ENCODE measurements at places on chromosomes 6 and 20.

DNA sequence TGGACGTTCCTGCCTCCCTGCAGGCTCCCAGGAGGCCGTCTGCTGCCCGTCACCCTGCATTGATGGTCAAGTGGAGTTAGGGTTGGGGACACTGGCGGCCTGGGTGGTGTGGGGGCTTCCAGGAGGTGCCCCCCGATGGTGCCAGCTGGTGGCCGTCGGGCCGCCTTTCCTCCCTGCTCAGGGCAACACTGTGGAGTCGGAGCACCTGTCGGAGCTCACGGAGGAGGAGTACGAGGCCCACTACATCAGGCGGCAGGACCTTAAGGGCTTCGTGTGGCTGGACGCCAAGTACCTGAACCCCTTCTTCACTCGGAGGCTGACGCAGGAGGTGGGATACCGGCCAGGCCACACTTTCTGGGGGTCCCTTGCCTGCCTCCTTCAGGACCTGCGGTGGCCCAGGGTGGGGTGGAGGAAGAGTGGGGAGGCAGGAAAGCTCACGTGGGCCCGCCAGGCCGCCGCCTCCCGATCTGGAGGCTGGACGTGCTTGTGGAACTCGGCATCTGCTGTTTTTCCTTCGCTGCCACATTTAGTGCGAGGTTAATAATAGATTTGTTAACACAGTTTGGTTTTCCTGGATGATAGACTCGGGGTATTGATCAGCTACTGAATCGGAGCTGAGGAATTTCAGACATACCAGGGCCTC is 28.6 kb downstream of the SPATA2 start:
- no peak for DNase-seq

GRCh38 chr20:22687676-22688349 is 103.4 kb upstream of the FOXA2 start:
- DNase-seq = no peak

GRCh38 chr6:7121700-7122241 is 14.0 kb downstream of the RREB1 start:
- no peak for DNase-seq

DNA sequence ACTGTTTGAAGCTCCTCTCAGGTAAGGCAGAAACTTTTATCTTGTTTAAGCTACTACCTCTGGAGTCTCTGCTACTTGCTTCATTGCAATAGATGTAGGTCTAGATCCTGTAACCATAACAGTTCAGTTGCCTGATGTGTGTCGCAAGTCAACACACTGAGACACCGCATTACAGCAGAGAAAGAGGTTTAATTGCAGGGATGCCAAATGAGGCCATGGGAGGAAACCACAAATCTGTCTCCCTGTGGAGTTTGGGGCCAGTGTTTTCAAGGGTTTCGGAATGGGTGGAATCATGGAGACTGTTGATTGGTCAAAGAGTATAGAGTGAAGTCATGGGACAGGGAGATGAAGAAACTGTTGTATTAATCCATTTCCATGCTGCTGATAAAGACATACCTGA is 57.1 kb upstream of the RBM24 start:
- no peak for DNase-seq

- no peak for DNase-seq
Observed at GRCh38 chr6:113187661-113188060, 669.5 kb upstream of the MARCKS start.

DNA sequence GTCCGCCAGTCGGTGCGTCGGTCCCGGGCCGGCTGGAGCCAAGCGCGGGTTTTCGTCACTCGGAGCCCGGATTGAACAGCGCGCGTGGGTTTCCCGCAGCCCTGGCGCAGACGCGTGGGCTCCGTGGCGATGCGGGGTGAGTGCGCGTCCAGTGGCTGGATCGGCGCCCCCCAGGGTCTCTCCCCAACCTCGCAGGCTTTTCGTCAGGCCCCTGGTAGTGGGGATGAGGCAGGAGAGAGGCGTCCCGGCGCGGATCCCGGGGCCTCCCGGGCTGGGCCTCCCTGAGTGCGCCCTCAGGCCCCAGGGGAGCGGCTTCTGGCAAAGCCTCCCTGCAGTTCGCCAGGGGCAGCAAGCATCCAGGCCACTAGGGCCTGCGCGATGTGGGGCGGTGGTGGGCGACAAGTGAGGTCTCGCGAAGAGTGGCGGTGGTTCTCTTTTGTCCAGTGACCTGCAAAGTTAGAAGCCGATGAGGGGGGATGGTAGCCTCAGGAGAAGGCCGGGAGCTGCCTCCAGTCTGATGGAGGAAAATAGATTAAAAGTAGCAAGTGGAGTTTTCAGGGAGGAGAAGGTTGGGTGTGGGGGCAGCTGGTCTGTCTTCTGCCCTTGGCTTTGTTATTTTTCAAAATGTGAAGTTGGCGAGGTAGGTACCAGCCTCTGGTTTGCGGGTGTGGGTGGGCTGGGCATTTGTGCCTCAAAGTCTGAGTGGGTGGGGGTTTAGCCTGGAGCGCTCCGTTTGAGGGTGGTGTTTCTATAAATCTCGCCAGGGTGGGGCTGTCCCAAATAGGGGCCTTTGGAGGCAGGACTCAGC is 1.6 kb downstream of the TOX2 start:
- no peak for DNase-seq

DNA sequence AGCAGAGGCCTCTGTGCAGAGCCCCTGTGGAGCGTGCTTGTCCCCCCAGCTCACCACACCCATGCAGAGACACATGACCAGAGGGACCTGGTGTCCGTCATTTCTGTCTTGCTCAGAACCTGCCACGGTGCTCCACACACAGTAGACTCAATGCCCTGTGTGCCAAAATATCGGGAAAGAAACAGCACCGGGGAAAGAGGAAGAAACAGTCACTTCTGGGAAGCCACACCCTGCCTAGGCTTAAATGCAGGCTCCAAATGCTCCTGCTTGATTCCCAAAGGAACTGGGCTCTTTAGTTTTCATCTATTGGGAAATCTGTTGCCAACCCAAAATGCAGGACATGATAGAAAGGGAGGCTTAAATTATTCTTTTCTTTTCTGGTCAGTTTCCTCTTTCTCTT is 503.9 kb downstream of the CD83 start:
- no peak for DNase-seq

DNA sequence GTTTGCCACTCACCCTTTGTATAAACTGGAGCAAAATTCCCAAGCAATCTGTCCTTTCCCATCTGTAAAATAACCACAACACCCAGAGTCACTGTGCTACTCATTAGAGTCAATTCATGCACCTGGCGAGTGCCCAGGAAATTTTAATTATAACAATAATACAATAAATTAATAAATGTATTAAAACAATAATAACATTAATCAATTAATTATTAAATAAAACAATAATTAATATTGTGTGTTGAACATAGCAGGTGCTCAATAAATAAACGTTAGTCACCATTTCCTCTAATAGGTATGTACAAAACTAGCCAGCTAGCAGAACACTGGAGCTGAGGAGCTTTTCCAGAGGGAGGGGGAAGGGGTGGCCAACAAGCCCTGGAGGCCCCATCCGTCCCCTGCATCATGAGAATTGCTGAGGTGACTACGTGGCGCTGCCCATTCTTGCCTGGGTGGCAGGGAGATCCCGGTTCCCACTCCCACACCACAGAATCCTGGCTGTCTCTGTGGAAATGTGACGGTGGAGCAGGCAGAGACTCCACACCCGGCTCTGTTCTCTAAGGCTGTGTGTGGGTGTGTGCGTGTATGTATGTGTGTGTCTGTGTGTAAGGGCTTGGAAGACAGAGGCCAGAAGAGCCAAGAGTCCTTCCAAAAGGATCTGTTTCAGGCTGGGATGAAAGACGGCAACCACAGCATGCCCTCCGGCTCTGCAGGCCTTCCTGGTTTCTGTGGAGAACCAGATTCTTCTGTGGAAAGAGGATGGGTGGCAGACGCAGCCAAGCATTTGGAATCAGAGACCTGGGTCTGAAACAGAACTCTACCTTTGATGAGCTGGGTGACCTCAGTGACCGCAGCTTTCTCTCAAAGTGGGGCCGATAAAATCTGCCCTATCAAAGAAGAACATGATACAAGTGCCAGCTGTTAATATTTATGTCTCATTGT is 18.8 kb upstream of the EZR start:
- no peak for DNase-seq

DNA sequence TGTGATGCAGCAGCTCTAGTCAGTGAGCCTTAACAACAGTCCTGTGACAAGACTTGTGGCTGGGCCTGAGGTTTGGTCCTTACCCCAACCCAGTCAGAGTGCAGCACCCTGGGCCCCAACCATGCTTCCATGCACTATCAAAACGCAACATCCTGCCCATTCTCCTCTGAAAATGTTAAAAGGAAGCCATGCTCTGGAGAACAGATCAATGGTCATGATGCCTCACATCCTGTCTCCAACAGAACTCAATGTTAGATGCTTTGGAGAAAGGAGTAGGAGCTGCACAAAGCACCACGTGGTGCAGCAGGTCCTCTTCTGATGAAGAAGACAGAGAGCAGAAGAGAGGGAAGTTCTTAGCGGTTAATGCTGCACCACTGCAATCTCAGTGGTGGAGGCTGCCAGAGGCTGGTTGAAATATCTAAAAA is 41.9 kb downstream of the TRAM2 start:
- DNase-seq = no peak

All from stimulated activated CD8-positive, alpha-beta memory T cell treated with anti-CD3 and anti-CD28 coated beads, Interleukin-7, amount 100 ng/mL, for 24 hours (primary cell).